M059J (cell line): ENCODE measurements at places on chromosomes 7 and 10. TPM values are rescaled to one million over a fixed set of nuclear protein-coding genes. Genes with fewer than 3 reads are reported as not detected.

The MIOS gene
- 17.5 and 31.6 TPM in 2 replicates for total RNA-seq

The CYP3A5 gene
- 0.05 and 0.15 TPM in 2 replicates for total RNA-seq

The IGF2BP3 gene
- 50.6 and 76.9 TPM in 2 replicates for total RNA-seq

The DNAJC12 gene
- 2.4 and 3.4 TPM in 2 replicates for total RNA-seq

The ZNF467 gene
- 0.96 TPM in 1 of 2 replicates, not detected in the other for total RNA-seq

The HOXA6 gene
- 3.7 TPM in 1 of 2 replicates, not detected in the other for total RNA-seq

The IL6 gene
- total RNA-seq, result 9.4 and 14.2 TPM in 2 replicates

The TEX47 gene
- not detected in 2 replicates for total RNA-seq

The OPN1SW gene
- not detected in 2 replicates for total RNA-seq

The MGAM2 gene
- not detected in 2 replicates for total RNA-seq

The XRCC2 gene
- 9.4 and 11.2 TPM in 2 replicates for total RNA-seq

The FAM25A gene
- not detected in 2 replicates for total RNA-seq

The KAT6B gene
- 5.1 and 5.8 TPM in 2 replicates for total RNA-seq

The ADRB1 gene
- 0.12 and 0.52 TPM in 2 replicates for total RNA-seq

The PLPP4 gene
- total RNA-seq, result 55.4 and 69.2 TPM in 2 replicates

The CCDC172 gene
- total RNA-seq, result not detected in 2 replicates

The CDC123 gene
- 65.1 and 83.1 TPM in 2 replicates for total RNA-seq

The HYAL4 gene
- total RNA-seq, result not detected in 2 replicates

The GIMAP5 gene
- not detected in 2 replicates for total RNA-seq

The UNCX gene
- not detected in 2 replicates for total RNA-seq

The CXCL12 gene
- total RNA-seq, result 0.81 and 0.96 TPM in 2 replicates

The SEPTIN14 gene
- total RNA-seq, result not detected in 2 replicates

The CYP2C19 gene
- total RNA-seq, result not detected in 2 replicates
